Bronchial epithelial cell (primary cell): ENCODE measurements at places on chromosomes 11 and 22.
A peak's percentile ranks its signal among the peaks of the same experiment; 100 is the strongest.

DNA sequence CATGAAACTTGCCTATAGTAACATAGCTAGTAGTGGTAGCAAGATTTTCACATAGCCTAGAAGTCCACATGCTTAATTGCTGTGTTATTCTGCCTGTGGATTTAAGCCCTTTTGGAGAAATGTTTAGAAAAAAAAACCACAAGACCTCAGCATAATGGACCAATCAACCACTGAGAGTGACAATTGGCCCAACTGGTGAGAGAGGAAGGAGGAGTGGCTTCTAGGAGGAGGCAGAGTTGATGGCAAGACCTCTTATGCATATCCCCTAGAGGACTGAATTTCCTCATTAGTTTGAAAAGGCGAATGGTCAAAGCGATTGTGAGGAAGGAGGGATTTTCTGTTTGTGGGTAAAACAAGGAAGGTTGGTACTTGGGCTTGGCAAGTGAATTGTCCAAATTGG lies 30.6 kb downstream of the NNMT start:
- DNase-seq = no peak

- no peak for DNase-seq
Measured at GRCh38 chr22:39183991-39184585, 31.6 kb upstream of the CBX7 start.

- peak; percentile 14 for DNase-seq
Measured at GRCh38 chr22:35102663-35103062, 36.7 kb downstream of the ISX start.

- peak; percentile 59 for DNase-seq
Measured at GRCh38 chr11:60158636-60159035, 24.2 kb downstream of the MS4A6A start.

DNA sequence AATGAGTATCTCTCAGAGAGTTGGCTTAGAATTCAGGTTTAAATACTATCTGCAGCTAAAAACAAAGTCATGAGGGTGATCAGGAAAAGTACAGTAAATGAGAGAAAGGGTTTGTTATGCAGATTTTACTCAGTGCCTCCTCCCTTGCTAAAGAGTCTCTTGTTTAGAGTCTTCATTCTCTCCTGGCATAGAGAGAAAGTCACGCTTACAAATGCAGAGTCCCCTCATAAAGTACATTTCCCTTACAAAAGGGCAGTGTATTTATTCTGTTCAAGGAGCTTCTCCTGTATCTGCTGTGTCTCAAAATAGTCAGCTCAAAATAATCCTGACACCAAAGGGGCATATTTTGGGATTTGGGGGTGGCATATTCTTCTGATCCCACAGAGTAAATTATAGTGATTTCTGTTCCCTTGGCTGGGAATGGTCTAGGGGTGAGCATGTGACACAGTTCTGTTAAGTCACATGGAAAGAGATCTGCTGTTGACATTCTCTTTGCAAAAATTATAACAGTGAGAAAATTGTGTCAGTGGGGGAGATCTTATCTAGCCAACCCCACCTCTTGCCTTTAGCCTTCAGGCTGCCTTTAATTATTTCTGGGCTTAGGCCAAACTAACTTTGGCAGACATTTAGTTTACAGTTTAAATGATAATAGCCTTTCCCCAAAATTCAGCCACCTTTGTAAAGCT lies 102.9 kb downstream of the MTNR1B start:
- DNase-seq = no peak

DNA sequence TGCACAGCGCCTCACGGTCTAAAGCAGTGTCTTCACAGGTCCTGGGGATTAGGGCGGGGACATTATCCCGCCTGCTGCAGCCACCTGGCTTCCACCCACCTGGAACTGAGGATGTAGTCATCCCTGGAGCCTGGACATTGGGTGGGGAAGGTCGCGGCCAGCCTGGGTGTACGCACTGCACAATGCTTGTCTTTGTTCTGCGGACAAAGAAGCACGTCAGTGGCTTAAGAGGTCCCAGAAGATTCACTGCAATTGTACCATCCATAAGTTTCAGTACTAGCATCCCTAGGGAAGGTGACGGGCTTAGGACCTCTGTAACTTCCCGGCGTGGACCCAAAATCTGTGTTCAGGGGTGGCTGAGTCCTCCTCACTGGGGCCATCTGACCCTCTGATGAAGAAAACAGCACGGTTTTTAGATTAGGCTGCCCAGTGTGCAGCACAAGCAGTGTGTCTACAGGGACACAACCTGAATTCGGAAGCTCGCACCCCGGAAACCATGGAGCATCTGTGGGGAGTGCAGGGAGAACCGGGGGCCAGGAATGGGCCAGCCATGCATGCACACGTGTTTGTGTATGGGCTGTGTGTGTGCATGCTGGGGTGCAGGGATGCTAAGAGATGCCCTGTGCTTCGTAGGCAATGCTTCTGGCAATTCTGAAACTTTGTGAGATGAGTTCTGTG lies 342.6 kb upstream of the B3GAT1 start:
- no peak for DNase-seq

DNA sequence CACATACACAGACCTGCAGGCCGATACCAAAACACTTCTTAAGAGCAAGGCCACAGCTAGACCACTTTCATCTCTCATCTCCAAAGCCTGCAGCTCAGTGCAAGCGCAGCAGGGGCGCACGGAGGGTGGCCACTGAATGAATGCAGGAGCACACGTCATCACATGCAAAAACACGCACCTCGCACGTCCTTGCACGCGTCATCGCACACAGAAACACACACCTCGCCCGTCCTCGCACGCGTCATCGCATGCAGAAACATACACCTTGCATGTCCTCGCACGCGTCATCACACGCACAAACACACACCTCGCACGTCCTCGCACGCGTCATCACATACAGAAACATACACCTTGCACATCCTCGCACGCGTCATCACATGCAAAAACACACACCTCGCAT lies 17.2 kb downstream of the IGSF9B start:
- DNase-seq = no peak

DNA sequence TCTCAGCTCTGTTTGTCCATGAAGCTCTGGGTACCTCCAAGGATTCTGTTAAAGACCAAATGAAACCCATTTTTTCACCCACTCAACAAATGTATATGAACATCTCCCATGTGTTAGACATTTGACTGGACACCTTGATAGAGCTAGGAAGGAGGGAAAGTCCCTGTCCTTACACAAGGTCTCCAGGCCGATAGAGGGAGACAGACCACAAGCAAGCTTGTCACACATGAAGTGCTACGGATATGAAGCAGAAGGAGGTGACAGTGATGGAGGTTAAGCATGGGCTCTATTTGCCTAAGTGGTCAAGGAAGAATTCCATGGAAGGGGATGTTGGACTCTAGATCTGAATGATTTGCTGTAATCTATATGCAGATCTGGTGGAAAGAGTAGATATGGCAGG lies 138.5 kb downstream of the MYO18B start:
- DNase-seq = no peak

- peak; percentile 46 for DNase-seq
Measured at GRCh38 chr11:64356498-64357411, 2.2 kb upstream of the RPS6KA4 start.

GRCh38 chr11:120089036-120090001 lies 48.6 kb downstream of the TRIM29 start:
- no peak for DNase-seq

DNA sequence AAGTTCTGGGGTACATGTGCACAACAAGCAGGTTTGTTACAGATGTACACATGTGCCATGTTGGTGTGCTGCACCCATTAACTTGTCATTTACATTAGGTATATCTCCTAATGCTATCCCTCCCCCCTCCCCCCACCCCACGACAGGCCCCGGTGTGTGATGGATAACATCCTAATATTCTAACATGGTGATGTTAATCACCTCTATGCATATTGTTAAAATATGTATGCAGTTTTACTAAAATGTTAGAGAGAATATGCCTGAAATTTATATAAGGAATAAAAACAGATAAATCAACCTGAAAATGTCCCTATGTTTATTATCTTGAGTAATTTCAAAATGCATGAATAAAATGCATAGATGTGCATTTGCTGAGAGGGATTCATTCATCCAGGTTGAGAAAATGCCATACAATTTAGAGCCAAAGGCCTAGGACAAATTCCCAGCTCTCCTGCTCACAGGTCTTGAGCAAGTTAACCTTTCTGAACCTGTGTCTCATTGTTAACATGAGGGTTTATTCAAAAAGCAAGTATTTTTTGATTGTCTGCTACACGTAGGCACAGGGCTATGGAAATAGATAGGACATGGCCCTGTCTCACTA lies 38.7 kb downstream of the APIP start:
- DNase-seq = no peak

- DNase-seq = no peak
Measured at GRCh38 chr22:46672731-46673130, 52.5 kb downstream of the GRAMD4 start.

DNA sequence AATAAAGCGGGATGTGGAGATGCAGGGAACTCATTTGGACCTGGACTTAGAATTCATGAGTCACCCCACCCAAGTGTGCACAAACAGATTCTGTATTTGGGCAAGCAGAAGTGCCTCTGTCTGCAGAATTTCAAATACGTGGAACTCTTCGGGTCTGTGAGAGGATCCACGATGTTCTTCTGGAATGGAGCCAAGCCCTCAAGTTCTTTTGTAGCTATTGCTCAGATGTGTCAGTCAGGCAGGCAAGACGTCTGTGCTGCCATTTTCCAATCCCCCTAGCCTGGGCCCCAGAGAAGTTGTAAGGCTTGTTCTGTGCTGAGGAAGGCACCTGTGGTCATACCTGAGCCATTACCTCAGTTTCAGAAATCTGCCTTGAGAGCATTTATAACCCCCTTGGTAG lies 132.8 kb upstream of the RASSF10 start:
- DNase-seq = no peak

GRCh38 chr22:17733466-17733865 lies 40.8 kb downstream of the BID start:
- DNase-seq = no peak

- DNase-seq = no peak
Measured at GRCh38 chr11:57514538-57515331, 767 bp downstream of the SLC43A1 start.

GRCh38 chr11:1486054-1486825 lies at the start of gene MOB2:
TSS of gene MOB2 (minus strand) at chr11:1486779. CDS start at chr11:1486556, 223 bp downstream.
- DNase-seq = no peak

GRCh38 chr11:117702946-117703598 lies 93.9 kb downstream of the DSCAML1 start:
- DNase-seq = no peak

DNA sequence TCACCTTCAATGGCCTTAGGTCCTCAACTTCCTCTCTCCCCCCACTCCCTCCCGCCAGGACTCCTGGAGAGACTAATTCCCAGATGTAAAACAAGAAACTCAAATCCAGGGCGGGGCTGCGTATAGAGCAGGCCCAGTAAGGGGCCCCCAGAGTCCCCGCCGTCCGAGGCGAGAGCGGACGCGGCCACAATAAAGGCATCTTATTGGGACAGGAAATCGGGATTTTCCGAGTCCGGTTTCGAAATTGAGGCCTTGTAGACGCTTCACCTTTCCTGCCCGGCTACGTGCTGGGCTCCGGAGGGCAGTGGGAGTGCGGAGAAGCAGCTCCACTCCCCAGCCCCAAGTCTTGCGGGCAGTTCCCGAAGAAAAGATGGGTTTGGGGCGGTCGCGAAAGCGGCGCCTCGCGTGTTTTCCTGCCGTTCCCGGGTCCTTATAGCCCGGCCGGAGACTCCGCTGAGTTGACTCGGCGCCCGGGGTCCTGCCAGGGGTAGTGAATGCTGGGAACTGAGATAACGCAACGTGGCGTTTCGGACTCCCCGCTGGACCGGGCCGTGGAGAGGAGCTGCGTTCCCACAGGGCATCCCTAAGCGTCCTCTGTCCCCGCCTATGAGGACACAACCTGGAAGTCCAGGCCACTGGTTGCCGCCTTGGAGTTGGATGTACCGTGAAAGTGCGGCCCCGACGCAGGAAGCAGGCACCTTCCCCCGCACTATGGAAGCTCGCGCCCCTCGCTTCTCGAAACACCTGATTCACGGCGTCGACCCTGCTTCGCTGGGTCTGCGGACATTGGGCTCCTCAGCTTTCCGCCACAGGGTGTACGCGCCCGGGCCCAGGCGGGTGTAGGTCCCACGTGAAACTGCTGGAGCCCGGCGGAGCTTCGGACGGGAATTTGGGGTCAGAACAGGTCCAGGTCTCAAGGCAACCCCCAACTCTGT lies 4.8 kb upstream of the CHRM1 start:
- DNase-seq = no peak

- DNase-seq = peak; percentile 86
Measured at GRCh38 chr22:41028841-41029240, 63.6 kb upstream of the EP300 start.

DNA sequence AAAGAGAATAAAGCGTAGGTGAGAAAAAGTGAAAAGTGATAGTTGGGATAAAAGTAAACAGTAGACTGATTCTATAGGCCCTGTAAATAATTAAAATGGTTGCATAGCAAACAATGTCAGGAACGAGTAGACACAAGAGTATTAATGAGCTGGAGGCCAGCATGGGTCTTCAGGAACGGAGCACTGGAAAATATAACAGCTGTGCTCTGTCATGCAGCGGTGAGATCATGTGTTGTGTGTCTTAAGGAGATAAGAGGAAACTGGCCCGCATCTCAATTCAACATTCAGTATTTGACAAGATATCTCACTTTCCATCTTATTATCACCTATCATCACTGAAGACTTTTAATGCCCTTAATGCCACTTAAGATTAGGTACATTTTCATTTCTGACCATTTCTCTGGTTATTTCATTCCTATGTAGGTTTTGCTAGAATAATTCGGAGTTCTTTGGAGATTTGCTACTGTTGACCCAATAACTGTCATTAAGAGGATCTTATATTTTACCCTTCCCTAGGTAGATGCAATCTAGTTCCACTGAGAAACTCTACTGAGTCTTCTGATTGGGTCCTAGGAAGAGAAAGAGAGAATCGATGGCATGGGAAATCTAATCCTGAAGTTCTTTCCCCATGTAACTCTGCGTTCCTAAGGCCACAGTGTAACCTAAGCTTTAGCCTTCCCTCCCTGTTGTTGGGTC lies 35.5 kb upstream of the VWA5A start:
- no peak for DNase-seq

DNA sequence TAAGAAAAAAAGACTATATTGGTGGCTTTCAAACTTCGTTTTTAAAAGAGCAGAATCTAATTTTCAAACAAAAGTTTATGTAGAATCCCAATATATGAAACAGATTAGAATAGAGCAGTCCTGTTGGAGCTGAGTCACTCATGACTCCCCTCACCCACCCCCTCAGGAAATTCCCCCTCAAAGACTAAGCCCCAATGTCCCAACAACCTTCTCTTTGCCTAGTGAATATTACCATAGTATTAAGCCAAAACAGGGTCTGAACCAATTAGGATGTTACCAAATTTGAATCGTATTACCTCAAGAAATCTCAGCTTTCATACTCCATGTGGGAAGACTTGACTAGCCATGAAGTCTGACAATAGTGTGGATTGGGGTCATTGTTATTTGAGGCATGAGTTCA lies 7.8 kb upstream of the PIWIL4 start:
- DNase-seq = no peak

DNA sequence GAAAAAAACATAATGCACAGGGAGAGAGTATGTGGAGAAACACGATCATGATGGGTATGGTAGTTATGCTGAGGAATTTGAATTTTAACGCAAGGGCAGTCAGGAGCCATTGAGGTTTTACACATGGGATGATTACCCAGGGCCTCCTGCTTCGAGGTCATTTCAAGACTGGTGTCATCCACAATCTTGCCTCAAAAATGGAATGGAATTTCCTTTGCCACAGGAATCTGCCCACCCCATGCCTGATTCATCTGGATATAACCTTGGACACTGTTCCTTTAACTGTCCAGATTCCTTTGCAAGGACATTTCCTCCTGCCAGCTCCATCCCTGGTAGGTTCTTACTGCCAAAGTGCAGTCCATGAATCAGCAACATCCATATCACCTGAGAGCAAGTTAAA lies 655.9 kb upstream of the TENM4 start:
- DNase-seq = peak; percentile 57

- DNase-seq = no peak
Measured at GRCh38 chr22:30614268-30614667, 7.3 kb downstream of the TCN2 start.
